ENCODE measurements at places on chromosomes 3 and 15.

DNA sequence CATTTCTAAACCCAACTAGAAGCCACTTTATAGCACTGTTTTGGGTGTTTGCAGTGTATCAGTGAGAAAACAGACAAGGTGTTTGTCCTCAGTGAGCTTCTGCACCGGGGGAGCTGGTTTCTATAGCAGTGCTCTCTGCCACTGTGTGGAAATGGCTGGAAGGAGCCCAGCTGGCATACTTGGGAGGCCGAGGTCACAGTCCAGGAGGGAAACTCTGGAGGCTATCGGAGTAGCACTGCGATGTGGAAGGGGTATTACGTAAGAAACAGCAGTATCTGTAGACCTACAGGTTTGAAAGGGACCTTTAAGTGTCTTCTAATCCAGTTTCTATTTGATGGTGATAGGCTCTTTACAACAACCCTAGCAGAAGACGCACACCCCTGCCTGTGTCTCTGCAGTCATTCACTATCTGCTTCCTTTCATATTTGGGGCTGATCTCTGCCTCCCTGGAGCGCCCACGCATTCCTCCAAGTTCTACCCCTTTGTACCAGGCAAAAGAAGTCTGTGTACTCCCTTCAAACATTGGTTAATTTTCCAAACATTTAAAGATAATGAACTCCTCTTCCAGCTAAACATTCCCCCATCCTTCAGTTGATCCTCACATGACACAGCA, 87.4 kb upstream of the ADAMTS17 start:
- no peak for DNase-seq

DNA sequence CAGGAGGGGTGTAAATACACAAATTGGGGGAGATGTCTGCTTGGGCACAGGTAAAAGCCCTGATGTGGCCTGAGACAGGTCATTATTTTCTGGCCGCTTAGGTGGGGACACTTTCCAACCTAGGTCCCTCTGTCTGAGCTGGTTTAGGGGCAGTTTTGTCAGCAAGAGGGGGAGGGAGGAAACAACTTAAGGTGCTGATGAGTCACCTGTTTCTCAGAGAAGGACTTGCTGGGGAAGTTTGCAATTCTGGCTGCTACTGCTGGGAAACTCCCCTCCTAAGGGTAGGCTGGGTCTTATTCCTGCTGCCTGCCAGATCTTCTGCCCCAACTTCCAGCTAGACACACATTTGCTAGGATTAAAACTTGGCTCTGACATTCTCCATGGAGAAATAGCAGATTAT, 4.8 kb upstream of the RHOV start:
- DNase-seq: no peak

GRCh38 chr15:41919954-41920538, 26.2 kb upstream of the SPTBN5 start:
- DNase-seq: no peak

DNA sequence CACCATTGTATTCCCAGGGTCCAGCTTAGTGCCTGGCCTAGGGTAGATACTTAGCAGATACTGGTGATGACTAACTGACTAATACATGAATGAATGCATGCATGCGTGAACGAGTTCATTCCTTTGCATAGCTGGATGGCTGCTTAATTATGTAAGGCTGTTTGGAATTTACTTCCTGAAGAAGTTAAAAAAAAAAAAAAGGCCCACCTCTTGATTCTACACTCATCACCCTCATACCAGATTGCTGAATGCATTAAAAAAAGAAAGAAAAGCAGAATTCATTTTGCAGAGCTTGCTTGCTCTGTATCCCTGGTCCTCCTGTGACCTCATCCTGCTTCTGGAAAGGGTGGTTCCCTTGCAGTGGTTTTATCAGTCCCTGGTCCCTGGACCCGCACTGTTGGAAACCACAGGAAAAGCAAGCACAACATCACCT, 277.6 kb upstream of the CFAP20DC start:
- DNase-seq: no peak

DNA sequence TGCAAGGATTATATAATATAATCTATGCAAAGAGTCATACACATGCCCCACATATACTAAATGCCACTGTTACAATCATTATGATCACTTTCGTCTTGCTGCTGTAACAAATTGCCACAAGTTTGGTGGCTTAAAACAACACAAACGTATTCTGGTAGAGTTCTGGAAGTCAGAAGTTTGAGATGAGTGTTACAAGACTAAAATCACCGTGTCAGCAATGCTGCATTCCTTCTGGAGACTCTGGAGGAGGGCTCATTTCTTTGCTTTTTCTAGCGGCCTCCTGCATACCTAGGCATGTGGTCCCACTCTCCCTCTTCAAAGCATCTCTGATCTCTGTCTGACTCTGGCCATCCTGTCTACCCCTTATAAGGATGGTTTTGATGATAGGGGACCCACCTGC, 1.4 kb upstream of the CCDC174 start:
- DNase-seq: no peak

DNA sequence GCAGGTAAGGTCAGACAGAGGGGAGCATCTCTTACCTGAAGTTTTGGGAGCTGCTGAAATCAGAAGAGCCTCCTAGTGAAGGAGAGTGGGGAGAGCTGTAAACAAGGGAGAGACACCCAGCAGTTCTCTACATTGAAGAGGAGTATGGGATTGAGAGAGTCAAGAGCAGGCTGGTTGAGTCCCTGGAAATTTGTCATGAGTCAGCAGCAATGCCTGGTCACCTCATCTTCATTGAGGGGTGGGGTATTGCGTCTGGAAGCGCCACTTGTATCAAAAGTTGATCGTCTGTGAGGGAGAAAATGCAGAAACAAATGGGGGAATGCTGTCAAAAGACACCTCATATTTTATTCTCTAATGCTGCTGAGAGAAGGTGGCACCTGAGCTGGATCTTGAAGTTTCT, 256.6 kb upstream of the CFAP20DC start:
- DNase-seq: no peak

GRCh38 chr3:131543714-131544113, 40.9 kb upstream of the MRPL3 start:
- peak; percentile 39 for DNase-seq

DNA sequence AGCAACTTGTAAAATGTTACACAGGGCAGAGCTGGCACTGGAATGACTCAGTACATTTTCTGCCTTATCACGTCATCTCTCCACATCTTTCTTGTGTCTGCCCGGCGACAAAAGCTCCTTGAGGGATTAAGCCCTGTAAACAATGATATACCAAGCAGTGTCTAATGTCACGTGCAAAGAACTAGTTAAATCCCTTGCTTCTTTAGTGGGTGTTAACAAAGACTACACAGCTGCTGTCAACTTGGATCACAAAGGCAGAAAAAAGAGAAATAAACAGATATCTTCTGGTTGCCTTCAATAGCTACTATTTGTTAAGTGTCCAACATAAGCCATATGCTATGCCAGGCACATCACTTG, 48.1 kb upstream of the FRMD4B start:
- no peak for DNase-seq

DNA sequence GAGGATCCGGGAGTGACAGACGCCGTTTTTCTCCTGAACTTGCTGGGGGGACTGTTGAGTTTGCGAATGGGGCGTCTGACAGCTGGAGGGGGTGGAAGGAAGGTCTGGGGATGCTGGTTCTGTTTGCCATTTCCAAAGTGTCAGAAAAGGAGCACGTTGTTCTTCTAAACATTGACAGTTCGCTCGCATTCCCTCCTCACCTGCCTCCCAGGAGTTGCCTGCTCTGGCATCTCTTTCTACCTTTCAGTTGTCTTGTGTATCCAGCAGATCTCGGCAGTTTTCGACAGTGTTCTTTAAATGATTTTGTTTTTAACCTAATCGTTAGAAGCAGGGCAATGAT, 829 bp downstream of the SELENOT start:
- DNase-seq: no peak

DNA sequence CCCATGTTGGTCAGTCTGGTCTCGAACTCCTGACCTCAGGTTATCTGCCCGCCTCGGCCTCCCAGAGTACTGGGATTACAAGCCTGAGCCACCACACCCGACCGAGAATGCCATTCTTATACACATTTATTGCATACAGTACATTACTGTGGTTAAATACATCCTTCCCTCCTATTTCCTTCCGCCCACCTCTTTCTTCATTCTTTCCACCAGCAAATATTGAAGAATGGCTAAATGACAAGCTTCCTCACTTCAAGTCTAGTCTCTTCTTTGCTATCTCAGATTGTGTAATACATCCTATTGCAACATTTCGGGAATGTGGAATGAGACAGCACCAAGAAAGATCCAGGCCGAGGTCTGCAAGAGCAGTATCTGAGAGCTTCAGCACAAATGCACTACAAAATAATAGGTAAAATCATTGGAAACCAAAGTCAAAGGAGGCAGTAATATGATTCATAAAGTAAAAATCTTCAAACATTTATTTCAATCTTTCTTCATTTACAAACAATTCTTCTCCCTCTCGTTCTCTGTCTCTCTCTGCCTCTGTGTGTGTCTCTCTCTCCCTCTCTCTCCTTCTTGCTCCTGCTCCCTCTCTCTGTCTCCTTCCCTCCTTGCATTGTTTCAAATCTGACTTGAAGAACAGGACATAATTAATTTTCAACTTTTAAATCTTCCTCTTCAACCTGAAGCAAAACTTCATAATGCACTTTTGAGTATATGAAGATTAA, 94.7 kb upstream of the TGFBR2 start:
- no peak for DNase-seq

DNA sequence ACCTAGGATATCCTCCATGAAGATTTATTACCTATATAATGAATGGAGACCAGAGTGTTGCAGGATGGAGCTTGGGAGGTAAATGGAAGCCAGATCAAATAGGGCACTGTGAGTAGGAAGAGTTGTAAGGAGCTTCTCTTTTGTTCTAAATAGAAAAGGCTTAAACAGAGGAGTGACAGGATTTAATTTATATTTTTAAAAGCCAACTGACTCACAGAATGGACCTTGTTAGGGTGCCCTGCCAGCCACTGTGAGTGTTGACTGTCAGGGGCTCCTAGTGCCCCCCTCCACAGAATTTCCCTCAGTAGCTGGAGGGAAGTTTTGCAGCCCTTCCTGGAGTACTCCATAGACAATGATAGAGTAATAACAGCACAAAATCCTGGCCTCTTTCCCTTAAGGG, 547.5 kb downstream of the MCTP2 start:
- no peak for DNase-seq

GRCh38 chr15:70067681-70068080, 30.0 kb downstream of the TLE3 start:
- no peak for DNase-seq

GRCh38 chr15:92882697-92883162, 17.4 kb upstream of the CHD2 start:
- DNase-seq: no peak
